ENCODE measurements at places on chromosomes 12 and 14. TPM values are rescaled to one million over a fixed set of nuclear protein-coding genes. Genes with fewer than 3 reads are reported as not detected.

The DTX1 gene
- polyA plus RNA-seq: 11.3 TPM

The MYG1 gene
- polyA plus RNA-seq: 48.0 TPM

The RNASE8 gene
- polyA plus RNA-seq: not detected

The RHEBL1 gene
- polyA plus RNA-seq: 2.2 TPM

The SMCO2 gene
- polyA plus RNA-seq: 0.14 TPM

The MIS18BP1 gene
- 47.0 TPM for polyA plus RNA-seq

The CAPS2 gene
- 7.1 TPM for polyA plus RNA-seq

The PLEKHG7 gene
- 0.50 TPM for polyA plus RNA-seq

The CYP46A1 gene
- 3.4 TPM for polyA plus RNA-seq

The SOX5 gene
- 9.0 TPM for polyA plus RNA-seq

The BDKRB2 gene
- polyA plus RNA-seq: 3.5 TPM

The OR6C65 gene
- polyA plus RNA-seq: not detected

The HPD gene
- 1.1 TPM for polyA plus RNA-seq

The KLHDC1 gene
- polyA plus RNA-seq: 4.9 TPM

The OLR1 gene
- 0.64 TPM for polyA plus RNA-seq

The ACSM4 gene
- 0.09 TPM for polyA plus RNA-seq

The RARG gene
- polyA plus RNA-seq: 32.3 TPM

The MORN3 gene
- 1.8 TPM for polyA plus RNA-seq

The CFAP54 gene
- 2.6 TPM for polyA plus RNA-seq

The IRAK3 gene
- polyA plus RNA-seq: 3.5 TPM

The APOF gene
- polyA plus RNA-seq: 0.13 TPM

The EPYC gene
- polyA plus RNA-seq: not detected

The CLEC1A gene
- polyA plus RNA-seq: 4.7 TPM

The DAO gene
- 1.1 TPM for polyA plus RNA-seq

The TXNDC16 gene
- polyA plus RNA-seq: 25.0 TPM

The NCKAP5L gene
- 24.3 TPM for polyA plus RNA-seq

The PGF gene
- polyA plus RNA-seq: 5.7 TPM

The PAPLN gene
- 32.8 TPM for polyA plus RNA-seq

The NRXN3 gene
- 7.2 TPM for polyA plus RNA-seq

The SERPINA9 gene
- not detected for polyA plus RNA-seq

The ESR2 gene
- polyA plus RNA-seq: 0.79 TPM

The OR6C2 gene
- polyA plus RNA-seq: not detected
